Suppressor macrophage treated with lipopolysaccharide for 1 hour (primary cell): ENCODE measurements at places on chromosomes 12 and 14.

DNA sequence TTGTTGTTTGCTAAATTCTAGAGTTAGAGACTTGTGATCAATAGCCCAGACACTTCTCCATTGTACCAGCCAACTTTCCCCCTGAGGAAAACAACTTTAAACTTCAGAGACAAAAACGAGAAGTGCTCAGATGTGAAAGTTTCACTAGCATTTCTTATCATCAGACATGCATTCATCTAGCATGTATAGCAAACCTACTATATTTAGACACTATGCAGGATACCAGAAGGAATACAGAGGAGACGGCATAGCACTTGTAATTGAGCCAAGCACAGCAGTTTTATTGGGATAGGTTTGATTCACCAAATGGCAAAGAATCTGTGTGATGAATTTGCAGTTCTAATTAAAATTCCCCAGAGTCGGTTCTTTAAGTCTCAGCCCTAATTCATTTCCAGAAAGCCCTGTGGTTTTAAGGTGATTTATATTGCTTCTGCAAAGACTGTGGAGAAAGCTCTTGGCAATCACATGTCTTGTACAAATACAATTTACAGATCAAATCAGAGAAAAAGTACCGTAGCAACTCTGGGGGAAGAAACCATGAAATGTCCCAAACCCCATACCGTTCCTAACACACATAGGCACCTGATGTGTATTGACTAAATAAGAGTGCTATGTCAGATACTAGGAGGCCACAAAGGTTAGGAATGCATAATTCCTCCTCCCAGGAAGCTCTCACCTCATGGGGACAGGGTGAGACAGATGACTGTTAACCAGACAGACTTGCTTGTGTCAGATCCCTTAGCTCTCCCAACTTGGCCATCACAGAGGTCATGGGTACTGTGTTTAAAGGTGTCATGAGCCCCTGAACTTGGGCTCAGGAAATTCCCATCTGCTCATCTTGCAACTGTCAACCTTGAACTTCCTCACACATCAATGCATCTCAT lies 69.6 kb upstream of the KRAS start:
- DNase-seq = peak; percentile 37

DNA sequence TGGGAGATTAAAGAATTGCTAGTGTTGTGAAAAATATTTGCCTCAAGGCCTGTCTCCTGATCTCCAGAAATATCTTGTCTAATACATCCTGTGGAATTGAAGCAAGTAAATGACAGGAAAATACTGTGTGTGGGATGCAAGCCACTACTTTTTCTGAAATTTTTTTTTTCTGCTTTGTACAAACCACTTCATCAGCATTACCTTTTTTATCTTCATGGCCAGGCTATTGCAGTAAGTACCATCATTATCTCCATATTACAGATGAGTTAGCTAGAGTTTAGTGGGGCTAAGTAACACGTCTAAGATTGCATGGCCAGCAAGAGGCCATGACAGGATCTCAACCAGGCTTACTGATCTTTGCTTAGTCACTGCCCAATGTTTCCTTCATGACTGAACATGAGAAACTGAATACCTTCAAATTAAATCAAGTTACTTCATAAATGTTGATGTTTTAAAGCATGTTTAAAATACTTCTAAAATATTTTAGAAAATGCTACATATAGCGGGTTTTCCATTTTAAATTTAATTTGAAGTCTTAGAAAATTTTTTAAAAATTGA lies 273.7 kb downstream of the SLC6A15 start:
- DNase-seq = no peak

DNA sequence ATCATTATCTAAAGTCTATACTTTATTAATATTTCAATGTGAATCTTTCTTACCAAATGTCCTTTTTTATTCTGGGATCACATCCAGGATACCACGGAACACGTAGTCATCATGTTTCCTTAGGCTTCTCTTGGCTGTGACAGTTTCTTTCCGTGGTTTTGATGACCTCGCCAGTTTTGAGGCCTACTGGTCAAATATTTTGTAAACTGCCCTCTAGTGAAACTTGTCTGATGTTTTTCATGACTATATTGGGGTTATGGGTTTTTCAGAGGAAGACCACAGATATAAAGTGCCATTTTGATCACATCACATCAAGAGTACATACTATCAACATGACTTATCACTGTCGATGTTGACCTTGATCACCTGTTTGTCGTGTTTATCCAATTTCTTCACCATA lies 14.1 kb upstream of the SERPINA6 start:
- DNase-seq = peak; percentile 67

DNA sequence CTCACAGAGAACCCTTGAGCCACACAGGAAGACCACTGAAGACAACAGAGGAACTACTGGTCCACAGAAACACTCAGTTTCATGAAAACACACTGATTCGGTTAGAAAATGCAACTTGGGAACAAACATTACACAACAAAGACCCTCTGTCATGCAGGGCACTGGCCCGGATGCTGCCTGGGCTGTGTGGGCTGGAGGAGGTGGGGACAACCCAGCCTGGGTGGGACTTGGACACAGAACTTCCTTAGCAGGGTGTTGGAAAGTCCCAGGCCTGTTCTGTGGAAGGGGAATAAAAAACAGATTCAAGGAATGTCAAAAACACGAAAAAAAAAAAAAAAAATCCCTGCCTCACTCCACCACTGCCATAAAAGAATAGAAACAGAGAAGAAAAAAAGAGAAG lies 181.0 kb downstream of the MON2 start:
- DNase-seq = peak; percentile 89

DNA sequence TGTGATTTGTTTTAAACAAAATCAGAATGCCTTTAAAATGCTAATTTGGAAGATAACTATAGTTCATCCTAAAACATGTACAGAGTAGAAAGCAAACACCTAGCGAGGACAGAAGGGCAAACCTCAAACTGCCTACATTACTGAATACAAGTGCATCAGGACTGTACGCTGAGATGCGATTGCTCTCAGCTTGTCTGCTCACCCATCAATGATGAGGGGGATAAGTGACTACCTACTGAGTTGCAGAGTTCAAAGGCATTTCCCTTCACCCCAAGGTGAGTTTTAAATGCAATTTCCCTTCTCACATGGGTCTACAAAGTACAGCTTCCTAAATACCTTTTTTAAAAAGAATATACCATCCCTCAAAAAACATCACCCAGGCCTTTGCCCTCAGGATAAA lies 52.9 kb downstream of the PHLDA1 start:
- no peak for DNase-seq

- no peak for DNase-seq
Observed at GRCh38 chr14:69688299-69688649, 76.9 kb downstream of the SUSD6 start.

GRCh38 chr12:66776974-66777373 lies 98.1 kb upstream of the GRIP1 start:
- DNase-seq = no peak

DNA sequence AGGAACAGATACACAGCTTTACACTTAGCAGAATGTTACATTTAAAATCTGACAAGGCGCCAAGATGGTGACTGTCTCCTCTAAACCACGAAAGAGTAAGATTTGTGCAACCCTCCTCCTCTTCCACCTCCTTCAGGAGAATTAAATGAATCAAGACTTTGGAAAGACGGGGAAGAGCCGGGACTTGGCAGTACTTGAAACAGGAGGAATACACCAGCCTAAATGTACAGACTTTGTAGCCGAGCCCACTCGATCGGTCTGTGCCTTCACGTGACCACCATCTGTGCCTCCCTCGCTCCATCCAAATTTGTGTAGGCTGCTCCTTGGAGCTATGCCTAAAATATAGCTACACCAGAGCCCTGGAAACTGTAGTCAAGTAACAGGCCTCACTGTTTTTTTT lies 38.3 kb downstream of the SSPN start:
- DNase-seq = no peak

- DNase-seq = no peak
Observed at GRCh38 chr12:84658877-84659276, 253.7 kb downstream of the SLC6A15 start.

DNA sequence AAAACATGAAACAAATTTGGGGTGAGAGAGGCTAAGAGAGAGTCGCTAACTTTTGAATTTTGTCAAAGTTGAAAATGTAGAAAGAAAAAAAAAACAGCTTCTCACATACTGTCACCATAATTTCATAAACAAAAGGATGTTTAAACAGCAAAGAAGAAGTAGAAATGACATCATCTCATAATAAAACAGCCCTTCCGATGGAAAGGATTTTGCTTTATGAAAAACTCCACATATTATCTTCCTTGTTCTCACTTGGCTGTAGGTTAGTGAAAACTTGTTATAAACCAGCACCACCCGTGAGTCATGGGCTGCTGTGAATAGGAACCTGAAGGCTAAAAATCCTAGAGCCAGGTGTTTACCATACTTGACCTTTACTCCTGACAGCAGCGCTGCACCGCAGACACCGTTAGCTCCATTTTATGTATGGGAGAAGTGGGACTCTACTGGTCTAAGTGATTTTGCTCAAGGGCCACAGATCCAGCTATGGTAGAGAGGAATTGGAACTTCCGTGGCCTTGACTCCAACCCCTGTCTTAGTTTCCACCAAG lies 63.0 kb upstream of the VRK1 start:
- no peak for DNase-seq

GRCh38 chr14:33950320-33951182 lies at the start of gene EGLN3:
EGLN3 (minus strand) TSS chr14:33951074; CDS start chr14:33950752, 322 bp downstream.
- peak; percentile 92 for DNase-seq

GRCh38 chr14:93987376-93987775 lies 9.7 kb upstream of the CCDC197 start:
- no peak for DNase-seq

GRCh38 chr14:36451310-36452065 lies 68.5 kb downstream of the NKX2-1 start:
- no peak for DNase-seq

DNA sequence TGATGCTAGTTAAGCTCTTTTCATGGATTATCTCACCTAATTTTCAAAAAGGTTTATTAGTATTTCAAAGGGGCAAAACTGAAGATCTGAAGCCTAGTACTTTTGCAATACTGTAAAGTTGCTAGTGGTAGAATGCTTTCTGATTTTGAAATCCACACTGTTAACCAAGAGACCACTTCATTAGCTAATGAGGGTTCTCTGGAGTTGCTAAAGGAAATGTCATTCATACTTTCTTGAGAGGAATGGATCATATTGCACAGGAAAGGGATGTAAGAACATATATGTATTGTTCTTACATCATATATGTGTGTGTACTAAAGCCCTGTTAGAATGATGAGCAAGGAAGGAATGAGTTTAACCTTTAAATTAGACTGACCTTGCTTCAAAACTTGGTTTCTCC lies 39.0 kb upstream of the LDHB start:
- no peak for DNase-seq

DNA sequence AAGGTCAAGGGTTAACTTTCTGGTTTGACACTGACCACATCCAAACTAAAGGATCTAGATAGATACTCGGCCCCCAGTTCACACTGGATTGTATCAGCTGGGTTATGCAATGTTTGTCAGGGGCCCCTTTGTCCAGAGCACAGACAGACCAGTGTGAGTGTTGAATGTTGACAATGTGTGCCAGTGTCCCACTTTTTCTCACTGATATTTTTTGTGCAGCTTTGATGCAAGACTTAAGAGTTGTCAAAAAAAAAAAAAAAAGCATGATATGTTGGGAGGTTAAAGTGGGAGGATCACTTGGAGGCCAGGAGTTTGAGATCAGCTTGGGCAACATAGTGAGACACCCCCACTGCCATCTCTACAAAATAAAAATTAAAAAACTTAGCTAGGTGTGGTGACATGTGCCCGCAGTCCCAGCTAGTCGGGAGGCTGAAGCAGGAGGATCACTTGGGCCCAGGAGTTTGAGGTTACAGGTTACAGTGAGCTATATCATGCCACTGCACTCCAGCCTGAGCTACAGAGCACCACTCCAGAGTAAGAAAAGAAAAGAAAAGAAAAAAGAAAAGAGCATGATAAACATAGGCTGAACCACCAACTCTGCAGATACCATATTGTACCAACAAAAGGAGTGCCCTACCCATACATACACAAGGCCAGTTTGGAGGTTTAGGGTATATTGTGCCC lies 97.5 kb downstream of the LGR5 start:
- no peak for DNase-seq

- DNase-seq = no peak
Observed at GRCh38 chr14:50901361-50901760, 29.5 kb downstream of the ABHD12B start.

GRCh38 chr12:120642121-120642520 lies 1.7 kb downstream of the CABP1 start:
- DNase-seq = no peak

GRCh38 chr12:50282721-50283228 lies 545 bp downstream of the LIMA1 start:
- DNase-seq = no peak

- DNase-seq = peak; percentile 53
Observed at GRCh38 chr12:112001576-112001975, 11.4 kb downstream of the TMEM116 start.

DNA sequence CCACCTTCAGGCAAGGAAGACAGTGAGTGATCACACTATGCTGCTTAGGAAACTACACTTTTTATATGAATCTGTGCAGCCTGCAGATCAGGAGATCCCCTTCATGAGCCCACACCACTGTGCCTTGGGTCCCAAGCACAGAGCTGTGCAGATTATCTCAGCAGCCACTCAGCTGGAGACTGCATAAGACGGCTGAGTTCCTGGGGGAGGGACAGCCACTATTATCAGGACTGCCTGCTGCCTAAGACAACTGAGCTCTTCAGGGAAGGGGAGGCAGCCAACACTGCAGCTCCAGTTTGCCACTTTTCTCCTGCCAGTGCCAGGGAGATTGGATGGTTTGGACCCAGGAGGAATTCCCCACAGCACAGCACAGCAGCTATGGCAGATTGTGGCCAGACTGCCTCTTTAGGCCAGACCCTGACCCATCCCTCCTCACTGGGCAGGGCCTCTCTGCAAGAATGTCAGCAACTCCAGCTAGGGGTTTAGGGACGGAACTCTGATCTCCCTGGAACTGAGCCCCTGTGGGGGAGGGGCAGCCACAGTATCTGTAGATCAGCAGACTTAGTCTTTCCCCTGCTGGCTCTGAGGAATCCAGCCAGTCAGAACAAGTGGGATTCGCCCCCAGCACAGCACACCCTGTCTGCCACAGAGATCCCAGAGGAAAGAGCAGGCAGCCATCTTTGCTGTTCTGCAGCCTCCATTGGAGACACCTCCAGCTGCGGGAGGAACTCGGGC lies 141.3 kb downstream of the KLHL28 start:
- no peak for DNase-seq

GRCh38 chr14:55302367-55303124 lies 31.3 kb downstream of the FBXO34 start:
- peak; percentile 35 for DNase-seq

DNA sequence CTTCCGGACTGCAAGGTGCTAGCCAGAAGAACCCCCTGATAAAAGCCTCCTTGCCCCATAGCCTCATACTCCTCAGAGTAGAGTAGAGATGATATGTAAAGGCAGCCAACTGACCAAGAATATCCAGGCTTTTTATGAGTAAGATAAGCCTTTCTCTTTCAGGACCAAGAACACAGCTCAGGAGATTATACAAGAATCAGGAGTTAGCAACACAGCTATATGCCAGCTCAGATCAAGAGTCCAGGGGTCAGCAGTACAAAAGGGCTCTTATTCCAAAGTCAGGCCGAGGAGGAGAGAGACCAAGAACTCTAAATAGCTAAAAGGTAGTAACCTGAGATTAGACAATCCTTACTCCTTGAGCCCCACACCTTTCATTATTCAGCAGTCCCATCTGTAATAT lies 135.3 kb downstream of the BTG1 start:
- no peak for DNase-seq
